ENCODE measurements at places on chromosomes 11 and 22. TPM values are rescaled to one million over a fixed set of nuclear protein-coding genes. Genes with fewer than 3 reads are reported as not detected.

OR52E8 gene
- not detected for polyA plus RNA-seq

MOGAT2 gene
- polyA plus RNA-seq, result not detected

OR4A16 gene
- polyA plus RNA-seq, result not detected

CFAP300 gene
- polyA plus RNA-seq, result 0.59 TPM

C11orf21 gene
- 73.4 TPM for polyA plus RNA-seq

CUL5 gene
- polyA plus RNA-seq, result 6.6 TPM

MFRP gene
- 0.04 TPM for polyA plus RNA-seq

BTBD18 gene
- polyA plus RNA-seq, result not detected

PTPN5 gene
- 5.8 TPM for polyA plus RNA-seq

KRTAP5-2 gene
- 0.04 TPM for polyA plus RNA-seq

DYNC2H1 gene
- polyA plus RNA-seq, result 5.9 TPM

OLFML1 gene
- 2.2 TPM for polyA plus RNA-seq

DCUN1D5 gene
- polyA plus RNA-seq, result 36.7 TPM

Data from heart right ventricle (tissue), 16 donors.